ENCODE measurements at places on chromosomes 12 and 14. TPM values are rescaled to one million over a fixed set of nuclear protein-coding genes. Genes with fewer than 3 reads are reported as not detected.

MAPKAPK5 gene
- 23.1 TPM for polyA plus RNA-seq

- DNase-seq: peak; percentile 13
- H3K4me1 ChIP-seq: peaks cover 40% of the 10 kb centered on the region
- H3K27ac ChIP-seq: peak overlapping the region; percentile 48
- H3K27me3 ChIP-seq: no peaks in the 10 kb centered on the region
- no peaks in the 10 kb centered on the region for H3K36me3 ChIP-seq
Observed at GRCh38 chr12:88469154-88469553, 111.1 kb downstream of the KITLG start.

DNA sequence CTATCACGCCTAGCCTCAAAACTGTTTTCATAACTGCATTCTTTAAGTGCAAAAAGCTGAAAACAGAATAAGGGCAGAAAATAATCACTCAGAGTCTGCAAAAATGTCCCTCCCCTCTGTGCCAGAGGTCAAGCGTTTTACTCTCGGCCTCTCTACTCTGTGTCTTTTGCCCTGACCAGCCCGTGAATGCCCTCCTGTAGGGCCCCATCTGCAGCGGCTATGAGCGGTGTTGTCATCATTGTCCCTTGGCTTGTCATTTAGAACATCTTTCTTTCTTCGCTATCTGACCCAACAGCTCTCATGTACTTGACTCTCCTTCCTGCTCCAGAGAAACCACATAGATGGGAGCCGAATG lies 21.7 kb downstream of the ELK3 start:
- H3K4me1 ChIP-seq: peaks cover 31% of the 10 kb centered on the region
- no peaks in the 10 kb centered on the region for H3K27me3 ChIP-seq
- DNase-seq: no peak
- H3K36me3 ChIP-seq: no peaks in the 10 kb centered on the region

PPHLN1 gene
- 70.5 TPM for polyA plus RNA-seq

DNA sequence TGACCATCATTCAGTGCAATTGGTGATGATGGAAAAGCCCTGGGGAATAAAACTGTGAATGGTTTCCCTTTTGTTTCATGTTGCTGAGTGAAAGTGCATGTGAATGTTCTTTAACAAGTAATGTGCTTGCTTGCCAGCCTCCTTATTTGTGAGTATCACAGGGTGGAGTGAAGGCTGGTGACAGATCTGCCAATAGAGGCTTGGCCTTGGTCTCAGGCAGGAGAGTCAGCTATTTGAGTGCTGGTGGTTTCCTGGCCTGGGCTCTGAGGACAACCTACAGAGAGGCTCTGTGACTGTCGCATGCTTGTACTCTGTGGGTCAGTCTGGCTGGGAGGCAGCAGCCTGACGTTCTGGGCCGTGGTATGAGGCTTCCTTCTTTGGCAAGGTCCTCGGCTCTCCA lies 20.7 kb downstream of the KRT85 start:
- no peak overlapping the region for H3K27ac ChIP-seq
- DNase-seq: no peak
- no peak overlapping the region for H3K4me3 ChIP-seq
- no peaks in the 10 kb centered on the region for H3K36me3 ChIP-seq
- peaks cover 17% of the 10 kb centered on the region for H3K27me3 ChIP-seq

ADAMTS20 gene
- not detected for polyA plus RNA-seq

SCN8A gene
- 6.7 TPM for polyA plus RNA-seq

ADAM21 gene
- polyA plus RNA-seq: 0.20 TPM

- peaks cover 6% of the 10 kb centered on the region for H3K27me3 ChIP-seq
- H3K4me3 ChIP-seq: no peak overlapping the region
- no peaks in the 10 kb centered on the region for H3K36me3 ChIP-seq
- H3K4me1 ChIP-seq: no peaks in the 10 kb centered on the region
Observed at GRCh38 chr12:3967556-3968160, 94.5 kb upstream of the PARP11 start.

GRCh38 chr14:91654836-91655235 lies 77.0 kb downstream of the CATSPERB start:
- 0 out of 2 replicates have a peak, but pooled peaks cover 3% of the 10 kb centered on the region for H3K27me3 ChIP-seq
- no peaks in the 10 kb centered on the region for H3K4me1 ChIP-seq
- no peak overlapping the region for H3K4me3 ChIP-seq
- no peak overlapping the region for H3K27ac ChIP-seq

TBX3 gene
- 29.2 TPM for polyA plus RNA-seq

Measured in GM23248 (cell line).